Hematopoietic multipotent progenitor cell treated with erythropoietin and hydrocortisone succinate and interleukin-3 and kit ligand, for 17 days (in vitro differentiated cells): ENCODE measurements at places on chromosomes 11 and 22.

DNA sequence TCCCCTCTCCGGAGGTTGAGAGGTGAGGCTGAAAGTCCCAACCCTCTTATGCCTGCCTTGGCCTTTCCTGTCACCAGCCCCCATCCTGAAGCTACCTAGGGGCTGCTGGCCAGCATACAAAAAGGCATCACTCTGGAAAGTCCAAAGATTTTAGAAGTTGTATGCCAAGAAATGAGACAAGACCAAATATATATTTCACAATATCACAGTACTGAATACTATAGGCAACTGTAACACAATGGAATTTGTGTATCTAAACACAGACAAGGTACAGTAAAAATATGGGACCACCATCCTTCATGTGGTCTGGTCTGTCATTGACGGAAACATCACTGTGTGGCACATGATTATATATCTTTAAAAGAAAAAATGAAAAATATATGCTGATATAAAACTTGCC, 4.2 kb downstream of the KLHL22 start:
- DNase-seq = no peak

GRCh38 chr11:104015649-104016415, 20.6 kb upstream of the DDI1 start:
- DNase-seq = no peak

- DNase-seq = no peak
These were observed 102.9 kb downstream of the MORC2 start for GRCh38 chr22:30865656-30866055.

GRCh38 chr22:32622744-32623110, 148.1 kb downstream of the FBXO7 start:
- DNase-seq = no peak

GRCh38 chr11:122811721-122812120, 26.6 kb upstream of the CRTAM start:
- no peak for DNase-seq

DNA sequence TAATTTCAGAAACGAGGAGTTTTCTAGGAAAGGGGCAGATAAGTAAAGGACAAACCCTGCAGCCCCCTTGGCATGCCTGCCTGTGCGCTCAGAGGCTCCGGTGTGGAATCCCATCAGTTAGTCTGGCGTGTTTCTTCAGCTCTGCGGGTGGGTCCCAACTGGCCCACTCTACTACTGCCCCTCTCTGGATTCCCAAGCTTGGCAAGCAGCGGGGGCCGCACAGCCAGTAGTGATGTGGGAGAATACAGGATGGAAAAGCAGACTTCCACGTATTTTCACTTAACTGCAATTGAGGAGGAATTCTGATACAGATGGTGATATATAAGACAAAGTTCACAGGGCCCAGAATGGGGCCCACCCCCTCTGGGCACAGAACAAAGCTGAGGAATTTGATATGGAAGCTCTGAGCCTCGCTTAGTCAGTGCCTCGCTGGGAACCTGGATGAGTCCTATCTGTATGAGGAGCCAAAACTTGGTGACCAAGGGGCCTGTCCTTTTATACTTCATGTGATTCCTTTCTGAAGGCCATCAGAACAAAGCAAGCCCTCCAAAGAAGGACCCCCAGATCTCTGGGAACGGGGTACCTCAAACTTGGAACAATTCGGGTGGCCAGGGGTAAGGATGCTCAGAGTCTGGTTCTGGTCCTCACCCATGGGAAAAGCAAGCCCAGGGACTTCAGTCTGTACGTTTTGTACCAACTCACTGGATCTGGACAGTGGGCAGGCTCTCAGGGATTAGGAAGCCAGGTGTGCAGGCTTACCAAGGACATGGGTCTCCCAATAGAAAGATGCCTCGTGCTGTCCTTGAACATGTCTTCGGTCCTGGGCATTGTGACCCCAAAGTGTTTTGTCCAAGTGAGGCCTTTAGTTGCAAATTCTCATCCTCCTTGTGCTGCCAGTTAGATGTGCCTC, 26.0 kb downstream of the RELT start:
- DNase-seq = no peak

DNA sequence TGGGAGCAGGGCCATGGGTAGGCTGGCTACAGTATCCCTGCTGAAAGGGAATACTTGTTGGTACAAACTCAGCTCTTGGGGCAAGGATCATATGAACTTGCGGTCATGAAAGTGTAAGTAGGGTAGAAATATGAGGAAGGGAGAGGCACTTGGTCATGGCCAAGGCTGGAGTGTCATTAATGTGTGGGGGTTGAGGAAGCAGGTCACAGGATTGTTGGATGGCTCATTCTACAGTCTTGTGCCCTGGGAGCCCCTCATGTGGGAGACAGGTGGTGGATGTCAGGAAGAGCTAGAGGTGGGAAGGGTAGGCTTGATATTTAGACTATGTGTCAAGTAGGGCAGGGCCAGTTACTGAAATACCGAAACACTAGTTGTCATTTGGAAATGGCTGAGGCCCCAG, 95.5 kb downstream of the RRM1 start:
- DNase-seq = no peak

GRCh38 chr22:47504962-47505361, 742.5 kb downstream of the TBC1D22A start:
- no peak for DNase-seq

DNA sequence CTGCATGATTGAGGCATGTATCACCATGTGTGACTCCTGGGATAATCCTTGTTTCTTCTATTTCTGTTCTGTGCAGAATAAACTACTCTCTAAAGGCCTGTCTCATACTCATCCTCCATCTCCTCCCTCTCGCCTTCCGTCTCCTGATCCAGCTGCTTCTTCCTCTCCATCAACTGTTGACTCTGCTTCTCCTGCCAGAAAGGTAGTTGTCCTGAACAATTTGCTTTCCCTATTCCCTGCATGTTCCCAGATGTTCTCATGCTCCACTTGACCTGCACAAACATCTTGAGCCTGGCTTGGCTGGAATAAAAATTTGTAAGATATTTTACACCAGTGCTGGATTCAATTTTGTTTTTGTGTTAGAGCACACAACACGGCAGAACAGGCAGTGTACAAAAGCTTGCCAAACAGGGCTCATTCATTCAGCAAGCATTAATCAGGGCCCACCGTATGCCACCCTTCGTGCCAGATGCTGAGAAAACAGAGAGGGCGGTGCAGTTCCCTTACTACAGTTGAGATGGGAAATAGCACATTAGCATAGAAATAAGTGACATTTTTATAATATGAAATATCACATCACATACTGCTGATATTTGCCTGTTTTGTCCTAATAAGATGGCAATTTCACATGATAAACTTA, 133.3 kb upstream of the PARVA start:
- DNase-seq = peak; percentile 44

- no peak for DNase-seq
These were observed 309.5 kb downstream of the C11orf87 start for GRCh38 chr11:109731451-109731850.

DNA sequence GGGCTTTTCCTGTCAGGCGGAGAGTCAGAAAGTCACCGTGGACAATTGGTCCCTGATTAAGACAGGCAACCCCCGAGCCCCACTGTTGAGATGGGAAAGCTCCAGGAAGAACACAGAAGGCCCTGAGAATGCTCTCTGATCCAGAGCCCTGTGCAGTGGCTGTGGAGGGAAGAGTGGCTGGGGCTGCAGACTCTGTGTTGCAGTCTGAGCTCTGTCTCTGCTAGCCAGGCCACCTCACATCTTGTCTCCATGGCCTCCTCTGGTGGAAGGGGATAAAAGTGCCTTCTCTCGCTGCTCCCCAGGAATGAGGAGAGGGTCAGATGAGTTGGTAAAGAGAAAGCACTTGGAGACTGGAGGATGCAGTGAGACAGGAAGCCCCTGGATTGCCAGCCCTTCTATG, 141.2 kb downstream of the CEP164 start:
- no peak for DNase-seq

GRCh38 chr11:1511937-1512496, 25.4 kb upstream of the MOB2 start:
- DNase-seq = no peak

DNA sequence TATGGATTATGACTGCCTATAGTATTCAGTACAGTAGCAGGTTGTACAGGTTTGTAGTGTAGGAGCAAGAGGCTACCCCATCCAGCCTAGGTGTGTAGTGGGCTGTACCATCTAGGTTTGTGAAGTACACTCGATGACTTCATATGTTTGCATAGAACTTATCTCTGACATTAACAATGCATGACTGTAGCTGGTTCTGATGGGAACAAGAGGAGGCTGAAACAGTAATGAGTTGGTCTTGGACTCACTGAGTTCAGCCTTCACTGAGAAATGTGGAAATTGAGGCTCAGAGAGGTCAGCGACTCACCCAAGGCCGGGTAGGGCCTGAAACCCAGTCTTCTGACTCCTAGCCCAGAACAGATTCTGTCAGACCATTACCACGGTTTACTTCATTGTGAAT, 13.0 kb downstream of the MYO7A start:
- no peak for DNase-seq

DNA sequence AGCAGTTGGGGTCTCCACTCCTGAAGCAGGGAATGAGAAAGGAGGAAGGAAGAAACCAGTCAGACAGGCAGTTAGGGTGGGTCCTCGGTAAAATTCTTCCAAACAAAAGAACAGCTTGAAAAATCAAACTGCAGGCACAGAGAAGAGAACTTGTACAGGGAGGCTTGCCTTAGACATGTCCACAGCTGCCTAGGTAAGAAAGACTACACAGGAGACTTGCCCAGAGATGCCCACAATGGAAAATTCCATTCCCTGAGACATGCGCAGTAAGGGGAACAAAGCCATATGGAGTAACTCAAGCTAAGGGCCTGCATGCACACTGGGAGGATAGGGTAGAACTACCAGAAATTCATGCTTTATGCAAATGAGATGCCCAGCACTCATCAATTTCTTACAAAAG, 9.8 kb downstream of the KCNJ11 start:
- DNase-seq = no peak

GRCh38 chr11:85974122-85974521, 94.8 kb downstream of the PICALM start:
- peak; percentile 33 for DNase-seq

DNA sequence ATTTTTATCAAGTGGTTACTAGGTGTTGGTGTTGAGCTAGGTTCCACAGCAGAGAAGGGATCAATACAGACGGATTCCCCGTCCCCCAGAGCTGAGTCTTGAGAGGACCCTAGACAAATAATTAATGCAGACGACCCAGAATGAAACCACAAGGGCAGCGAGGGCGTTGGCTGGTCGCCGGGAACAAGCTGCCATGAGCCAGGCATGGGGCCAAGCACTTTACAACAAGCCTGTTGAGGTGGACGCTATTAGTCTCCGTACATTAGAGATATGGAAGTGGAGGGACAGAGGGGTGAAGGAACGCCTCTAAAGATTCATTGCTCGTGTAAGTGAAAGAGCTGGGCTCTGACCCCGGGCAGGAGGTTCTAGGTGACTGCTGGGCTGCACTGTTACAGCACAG, 77.1 kb upstream of the EIF3D start:
- no peak for DNase-seq

DNA sequence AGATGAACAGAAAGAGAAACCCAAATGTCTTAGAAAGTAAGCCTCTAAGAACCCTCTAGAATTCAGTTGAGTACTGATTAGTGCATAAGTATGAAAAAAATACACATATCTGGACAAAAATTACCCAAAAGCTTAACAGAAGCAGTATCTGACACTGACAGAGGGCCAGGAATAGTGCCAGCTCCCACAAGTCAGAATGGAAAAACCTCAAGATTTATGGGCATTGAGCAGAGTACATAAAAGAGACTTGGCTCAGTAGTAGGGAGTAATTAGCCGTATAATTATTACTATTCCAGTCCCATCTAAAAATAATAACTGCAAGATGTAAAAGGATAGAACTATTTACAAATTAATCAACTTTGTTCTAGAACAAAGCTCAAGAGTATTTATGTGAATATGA, 834.5 kb downstream of the FAM181B start:
- DNase-seq = no peak

DNA sequence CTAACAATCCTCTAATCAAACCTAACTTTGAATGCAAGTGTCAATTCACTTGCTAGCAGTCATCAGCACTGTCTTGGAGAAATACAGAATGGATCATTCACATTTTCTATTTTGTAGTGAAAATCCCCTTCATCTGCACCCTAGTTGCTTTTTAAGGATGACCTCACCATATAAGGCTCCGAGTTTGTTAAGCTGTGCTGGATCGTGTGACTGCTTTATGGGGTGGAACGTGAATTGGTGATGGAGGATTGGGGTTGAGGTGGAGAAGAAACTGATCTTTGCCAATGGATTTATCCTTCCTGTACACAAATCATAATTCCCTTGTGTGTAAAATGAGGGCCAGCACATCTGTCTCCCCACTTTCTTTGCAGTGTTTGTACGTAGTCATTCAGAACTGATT, 85.6 kb upstream of the TBCEL start:
- DNase-seq = no peak

GRCh38 chr11:117052196-117053149, 45.8 kb downstream of the SIK3 start:
- no peak for DNase-seq

DNA sequence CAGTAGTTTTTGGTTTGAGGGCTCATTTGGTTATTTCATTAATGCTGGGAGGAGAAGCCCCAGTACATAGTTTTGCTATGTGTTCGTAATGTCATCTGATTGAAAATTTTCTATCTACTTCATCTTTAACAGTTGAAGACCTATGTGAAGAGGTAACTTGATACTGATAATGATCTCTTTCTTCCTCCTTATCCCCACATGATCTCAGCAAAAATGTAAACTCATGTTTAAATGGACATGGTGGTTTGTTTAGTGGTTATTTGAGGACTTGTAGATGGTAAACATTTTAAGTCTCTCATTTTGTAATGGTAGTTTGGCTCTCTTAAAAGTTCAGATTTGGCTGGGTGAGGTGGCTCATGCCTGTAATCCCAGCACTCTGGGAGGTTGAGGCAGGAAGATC, 53.7 kb upstream of the SPTBN2 start:
- no peak for DNase-seq

- no peak for DNase-seq
These were observed 713 bp upstream of the ANKK1 start for GRCh38 chr11:113386866-113387265.
